ENCODE measurements at places on chromosomes 16 and 17.

DNA sequence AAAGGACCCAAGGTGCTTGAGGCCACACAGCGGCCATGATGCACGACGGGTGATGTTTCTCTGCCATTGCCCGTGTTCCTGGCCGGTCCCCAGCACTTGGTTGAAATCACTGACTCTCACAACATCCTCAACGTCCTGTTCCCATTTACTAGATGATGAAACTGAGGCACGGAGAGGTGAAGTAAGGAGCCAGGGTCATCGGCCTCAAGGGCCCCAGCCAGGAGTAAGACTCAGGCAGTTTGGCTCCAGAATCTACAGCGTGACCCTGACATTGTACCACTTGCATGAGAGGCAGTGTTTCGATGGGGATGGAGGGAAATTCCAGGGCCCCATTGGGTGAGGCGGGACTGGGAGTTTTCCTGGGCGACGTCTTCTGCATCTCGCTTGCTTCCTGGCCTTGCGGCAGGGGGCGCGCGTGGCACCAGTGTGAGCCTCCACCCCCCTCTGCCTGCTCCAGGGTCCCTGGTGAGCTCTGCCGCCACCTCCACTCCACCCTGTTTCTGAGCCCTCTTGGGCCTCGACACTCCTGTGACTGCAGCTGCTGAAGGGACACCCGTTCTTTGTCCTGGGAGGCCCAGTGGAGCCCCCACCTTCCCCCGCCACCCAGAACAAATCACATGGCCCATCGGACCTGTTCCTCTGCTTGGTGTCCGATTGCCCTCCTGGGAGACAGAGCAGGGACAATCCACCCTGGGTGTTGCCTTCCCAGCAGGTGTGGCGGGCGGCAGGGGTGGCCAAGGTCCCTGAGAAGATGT lies 133.0 kb upstream of the GSE1 start:
- no peak for DNase-seq

DNA sequence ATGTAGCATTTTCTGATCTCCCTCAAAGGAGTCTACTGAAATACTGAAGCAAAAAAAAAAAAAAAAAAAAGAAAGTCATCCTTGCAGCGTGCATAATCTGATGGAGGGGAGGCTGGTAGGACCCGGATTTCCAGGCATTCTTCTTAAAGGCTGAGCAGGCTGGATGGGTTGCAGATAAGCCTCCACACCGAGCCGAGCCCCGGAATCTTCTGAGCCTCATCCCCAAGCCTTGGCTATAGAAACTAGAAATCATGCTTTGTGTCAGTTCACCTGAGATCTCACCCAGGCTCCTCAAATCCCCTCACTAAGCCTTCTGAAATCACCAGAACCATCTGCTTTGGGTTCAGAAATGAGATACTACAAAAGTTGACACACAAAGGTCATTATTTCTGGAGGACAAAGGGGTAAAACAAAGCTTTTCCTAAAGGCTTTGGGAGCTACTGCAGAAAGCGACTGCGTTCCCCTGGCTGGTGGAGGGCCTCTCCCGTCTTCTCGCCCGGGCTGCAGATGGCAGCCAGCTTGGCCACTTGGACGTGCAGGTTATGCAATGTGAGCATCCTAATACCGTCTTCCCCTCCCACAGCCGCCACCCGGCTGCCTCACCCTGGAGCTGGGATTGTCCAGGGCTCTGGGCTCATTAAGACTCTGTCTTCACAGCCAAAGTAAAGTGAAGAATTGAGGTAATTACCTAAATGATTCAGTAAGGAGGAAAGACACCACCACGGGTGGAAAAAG lies 4.7 kb upstream of the CACNG4 start:
- DNase-seq = no peak

DNA sequence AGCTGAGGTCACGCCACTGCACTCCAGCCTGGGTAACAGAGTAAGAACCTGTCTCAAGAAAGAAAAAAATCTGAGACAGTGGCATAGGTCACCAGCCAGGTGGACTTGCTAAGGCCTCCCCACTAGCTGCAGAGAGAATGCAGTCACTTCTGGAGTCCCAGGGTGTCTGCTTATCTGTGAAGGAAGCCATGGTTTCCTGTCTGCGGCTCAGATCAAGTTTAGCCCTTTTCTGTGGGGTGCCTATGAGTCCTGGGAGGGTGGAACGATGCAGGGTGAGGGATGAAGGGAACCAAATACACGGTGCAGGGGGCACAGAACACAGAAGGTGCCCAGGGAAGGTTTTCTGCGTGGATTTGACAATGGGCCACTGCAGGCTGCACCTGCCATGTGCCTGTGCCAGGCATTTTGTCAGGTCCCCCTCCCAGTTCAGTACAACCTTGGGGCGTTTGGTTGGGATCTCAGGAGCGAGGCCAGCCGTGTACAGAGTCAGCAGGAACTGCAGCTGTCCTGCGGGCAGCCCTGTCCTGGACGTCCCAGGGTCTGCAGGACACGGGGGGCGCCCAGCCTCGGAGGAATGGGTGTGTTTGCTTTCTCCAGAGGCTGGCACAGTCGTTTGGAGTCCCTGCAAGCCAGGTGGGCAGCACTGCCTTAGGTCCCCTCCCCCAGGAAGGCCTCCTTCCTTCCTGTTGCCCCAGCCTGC lies 41.8 kb downstream of the RAB11FIP4 start:
- no peak for DNase-seq

DNA sequence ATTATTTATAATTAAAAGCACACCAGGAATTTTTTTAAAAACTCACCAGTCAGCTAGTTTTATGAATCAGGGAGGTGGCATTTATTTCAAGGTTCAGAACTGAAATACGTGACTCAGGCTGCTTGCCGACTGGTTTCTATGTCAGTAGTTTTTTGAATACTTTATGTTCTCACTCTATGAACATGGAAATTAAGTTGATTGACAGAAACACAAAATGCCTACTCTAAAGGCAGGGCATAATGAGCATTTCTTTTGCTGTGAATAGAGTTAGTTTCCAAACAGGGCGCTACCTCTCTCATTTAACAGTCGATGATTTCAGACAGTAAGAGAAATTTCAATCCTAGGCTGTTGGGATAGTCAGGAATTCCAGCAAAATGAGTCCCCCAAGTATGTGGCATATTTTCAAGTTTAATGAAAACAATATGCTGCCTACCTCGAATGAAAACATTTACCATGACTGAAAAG lies 6.7 kb downstream of the HS3ST3B1 start:
- no peak for DNase-seq

- DNase-seq = no peak
Observed at GRCh38 chr17:75271955-75272847, 1.2 kb upstream of the MIF4GD start.
